Activated CD4-positive, alpha-beta T cell treated with anti-CD3 and anti-CD28 coated beads for 24 hours (primary cell): ENCODE measurements at places on chromosomes 4 and X.

GRCh38 chr4:47287735-47288134 is 175.8 kb downstream of the COMMD8 start:
- DNase-seq = no peak

- no peak for DNase-seq
These were observed 3.4 kb upstream of the HOPX start for GRCh38 chr4:56684320-56685050.

DNA sequence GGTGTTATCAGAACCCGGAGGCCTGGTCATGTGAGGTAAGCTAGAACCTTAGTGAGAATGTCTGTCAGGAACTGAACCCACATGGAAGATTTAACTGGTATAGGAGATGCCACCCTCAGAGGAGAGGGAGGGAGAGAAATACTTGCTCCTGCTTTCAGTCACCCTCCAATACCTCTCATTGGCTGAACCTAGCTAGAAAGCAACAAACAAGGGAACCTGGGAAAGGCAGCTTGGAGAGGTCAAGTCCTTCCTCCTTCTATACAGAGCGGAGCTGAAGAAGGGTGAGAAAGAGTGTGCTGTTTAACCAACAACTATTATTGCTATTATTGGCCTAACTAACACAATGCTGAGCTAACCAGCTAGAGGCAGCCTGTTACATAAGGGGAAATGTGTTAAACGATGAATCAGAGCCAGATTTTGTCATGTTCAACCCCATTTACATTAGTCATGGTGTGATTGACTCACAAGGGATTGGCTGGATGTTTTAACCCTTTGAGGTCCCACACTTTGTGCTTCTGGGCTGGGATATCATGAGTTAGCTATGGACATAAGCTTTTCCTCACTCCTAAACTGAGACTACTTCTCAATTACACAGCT is 96.5 kb upstream of the ESX1 start:
- no peak for DNase-seq

- DNase-seq = no peak
These were observed 51.5 kb upstream of the TBC1D9 start for GRCh38 chr4:140807491-140808252.

DNA sequence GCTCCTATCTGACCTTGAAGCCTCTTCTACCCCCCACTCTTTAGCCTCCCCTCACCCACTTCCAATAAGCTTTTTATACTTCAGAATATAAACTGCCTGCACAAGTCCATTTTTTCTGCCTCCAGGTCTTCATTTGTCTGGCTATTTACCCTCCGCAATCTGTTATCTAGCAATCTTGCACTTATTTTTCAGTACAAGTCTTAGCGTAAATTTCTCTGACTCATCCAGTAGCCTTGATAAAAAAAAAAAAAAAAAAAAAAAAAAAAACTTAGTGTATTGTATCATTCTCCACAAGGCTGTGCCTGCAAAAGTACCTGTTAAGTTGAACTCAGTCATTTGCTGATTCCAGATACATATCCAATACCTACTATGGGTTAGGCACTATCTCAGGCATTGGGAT is 219.5 kb upstream of the DKK2 start:
- DNase-seq = no peak

DNA sequence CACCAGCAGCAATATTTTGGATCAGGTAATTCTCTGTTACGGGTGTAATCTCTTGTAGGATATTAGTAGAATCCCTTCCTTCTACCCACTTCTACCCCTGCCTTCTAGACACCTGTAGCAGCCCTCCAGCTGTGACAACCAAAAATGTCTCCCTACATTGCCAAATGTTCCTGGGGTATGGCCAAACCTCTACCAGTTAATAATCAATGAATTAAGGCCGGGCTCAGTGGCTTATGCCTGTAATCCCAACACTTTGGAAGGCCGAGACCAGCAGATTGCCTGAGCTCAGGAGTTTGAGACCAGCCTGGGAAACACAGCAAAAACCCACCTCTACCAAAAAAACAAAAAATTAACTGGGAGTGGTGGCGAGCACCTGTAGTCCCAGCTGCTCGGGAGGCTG is 9.9 kb downstream of the MAML3 start:
- DNase-seq = no peak
